ENCODE measurements at places on chromosomes 2 and 18. TPM values are rescaled to one million over a fixed set of nuclear protein-coding genes. Genes with fewer than 3 reads are reported as not detected.

- H3K27me3 ChIP-seq: no peaks in the 10 kb centered on the region
- H3K36me3 ChIP-seq: no peaks in the 10 kb centered on the region
- DNase-seq: no peak
- H3K4me1 ChIP-seq: no peaks in the 10 kb centered on the region
- no peak overlapping the region for H3K4me3 ChIP-seq
Measured at GRCh38 chr18:55163550-55163949, 204.3 kb upstream of the CCDC68 start.

GRCh38 chr2:120472891-120473309 is 127.0 kb downstream of the INHBB start:
- no peaks in the 10 kb centered on the region for H3K36me3 ChIP-seq
- no peak overlapping the region for H3K27ac ChIP-seq
- no peak overlapping the region for H3K4me3 ChIP-seq

DNA sequence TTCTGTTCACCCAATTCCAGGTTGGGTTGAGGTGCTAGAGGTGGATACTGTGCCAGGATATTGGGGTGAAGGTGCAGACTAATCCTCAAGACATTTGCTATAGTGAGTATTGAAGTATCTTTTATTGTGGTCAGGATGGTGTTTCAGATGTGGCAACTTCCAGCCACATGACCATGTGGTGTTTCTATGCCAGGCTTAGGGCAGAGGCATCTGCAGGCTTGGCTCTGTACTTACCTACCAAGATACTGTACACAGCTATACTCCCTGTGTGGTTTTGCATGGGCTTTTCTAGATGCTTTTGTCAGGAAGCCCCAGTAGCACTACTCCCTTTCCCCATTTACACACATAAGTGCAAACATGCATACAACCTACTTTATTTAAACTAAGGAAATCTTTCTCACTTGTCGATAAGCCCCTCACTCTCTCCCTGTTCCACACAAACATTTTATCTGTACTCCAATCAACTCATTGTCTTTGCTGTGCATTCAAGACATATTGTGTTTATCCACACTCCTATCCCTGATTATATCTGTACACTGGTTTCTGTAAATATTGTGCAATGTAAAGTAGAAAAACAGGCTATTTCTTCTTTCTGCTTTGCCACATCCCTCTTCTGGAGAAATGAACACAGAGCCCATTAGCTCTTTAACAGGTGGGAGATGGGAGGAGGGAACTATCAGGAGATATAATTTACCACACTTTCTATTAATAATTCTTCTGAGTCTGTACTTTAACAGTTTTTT is 12.3 kb downstream of the ARL6IP6 start:
- no peak for DNase-seq
- no peak overlapping the region for H3K4me3 ChIP-seq
- H3K27me3 ChIP-seq: no peaks in the 10 kb centered on the region
- no peaks in the 10 kb centered on the region for H3K4me1 ChIP-seq
- H3K36me3 ChIP-seq: peaks cover 9% of the 10 kb centered on the region
- no peak overlapping the region for H3K27ac ChIP-seq

- no peak overlapping the region for H3K4me3 ChIP-seq
- H3K36me3 ChIP-seq: peaks cover 7% of the 10 kb centered on the region
- DNase-seq: no peak
- no peaks in the 10 kb centered on the region for H3K27me3 ChIP-seq
Measured at GRCh38 chr2:110105608-110106467, 9.8 kb downstream of the MALL start.

DNA sequence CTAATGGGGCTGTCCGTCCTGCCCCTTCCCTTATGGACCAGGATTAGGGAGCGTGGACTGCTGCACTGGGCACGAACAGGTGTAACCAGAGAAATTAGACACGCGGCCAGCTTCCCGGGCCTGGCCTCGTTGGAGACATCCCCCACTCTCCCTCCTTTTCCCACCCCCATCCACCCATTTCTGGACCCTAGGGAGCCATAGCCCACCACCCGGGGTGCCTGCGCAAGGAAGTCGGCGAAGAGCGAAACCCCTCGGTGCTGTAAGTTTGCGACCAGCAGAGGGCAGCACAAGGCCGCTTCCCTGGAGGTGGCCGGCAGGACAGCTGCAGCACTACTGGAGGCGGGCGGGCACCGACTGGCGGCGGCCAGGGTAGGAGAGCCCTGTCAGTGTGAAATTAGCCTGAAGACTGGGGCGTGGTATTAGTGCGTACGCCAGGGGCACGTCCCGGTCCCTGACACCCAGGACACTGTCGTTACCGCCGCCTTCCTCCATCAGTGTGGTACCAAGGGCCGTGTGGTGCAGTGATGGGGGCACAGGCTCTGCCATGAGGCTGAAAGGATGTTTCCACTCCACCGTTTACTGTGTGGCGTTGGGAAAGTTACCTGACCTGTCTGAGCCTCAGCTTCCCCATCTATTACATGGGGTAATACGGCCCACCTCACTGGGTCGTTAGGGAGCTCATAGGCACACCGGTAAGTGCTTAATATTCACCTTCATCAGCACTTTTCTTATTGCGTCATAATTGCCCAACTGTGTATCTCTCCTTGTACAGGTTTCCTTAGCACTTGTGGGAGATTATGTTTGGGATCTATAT is 36.0 kb upstream of the CD207 start:
- peak overlapping the region; percentile 57 for H3K4me3 ChIP-seq
- DNase-seq: peak; percentile 90

DNA sequence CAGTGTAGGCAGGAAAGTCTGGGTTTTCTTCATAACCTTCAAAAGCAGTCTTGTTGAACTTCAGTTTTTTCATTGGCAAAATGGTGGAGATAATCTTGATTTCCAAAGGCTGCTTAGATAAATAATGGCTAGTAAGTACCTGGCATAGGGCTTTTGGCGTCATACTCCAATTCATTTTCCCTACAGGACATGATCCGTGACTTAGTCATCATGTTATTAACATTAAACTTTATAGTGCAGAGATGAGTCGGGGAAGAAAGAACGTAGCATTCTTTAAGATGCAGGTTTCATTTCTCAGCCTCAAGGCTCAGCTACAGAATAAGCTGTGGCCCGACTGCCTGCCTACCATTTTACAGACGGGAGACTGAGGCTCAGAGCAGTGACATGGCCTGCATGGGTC is 64.0 kb downstream of the RALBP1 start:
- H3K27me3 ChIP-seq: no peaks in the 10 kb centered on the region
- H3K27ac ChIP-seq: no peak overlapping the region
- no peak for DNase-seq
- H3K4me1 ChIP-seq: peaks cover 28% of the 10 kb centered on the region

The RAD51AP2 gene
- polyA plus RNA-seq: 0.02 TPM

The ARL4C gene
- polyA plus RNA-seq: 24.0 TPM

GRCh38 chr2:158128168-158128973 is 26.7 kb downstream of the UPP2 start:
- no peak overlapping the region for H3K27ac ChIP-seq
- no peaks in the 10 kb centered on the region for H3K27me3 ChIP-seq
- no peak overlapping the region for H3K4me3 ChIP-seq
- H3K36me3 ChIP-seq: no peaks in the 10 kb centered on the region
- DNase-seq: no peak

DNA sequence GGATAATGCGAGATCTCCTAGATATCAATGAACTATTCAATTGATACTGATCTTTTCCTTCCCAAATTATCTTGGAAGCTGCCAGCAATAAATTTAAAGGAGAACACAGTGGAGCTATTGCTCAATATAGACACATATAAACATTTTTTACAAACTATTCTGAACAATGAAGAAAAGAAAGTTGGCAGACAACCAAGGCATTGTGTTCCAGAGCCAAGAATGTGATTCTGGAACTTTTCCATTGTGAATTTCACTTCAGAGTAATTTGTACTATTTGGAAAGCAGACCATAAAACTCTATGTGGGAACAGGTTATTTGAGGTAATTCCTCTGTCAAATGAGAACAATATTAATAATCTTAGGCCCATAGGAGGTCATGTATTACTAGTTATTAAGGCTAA is 588.2 kb downstream of the IRS1 start:
- H3K4me3 ChIP-seq: no peak overlapping the region
- H3K36me3 ChIP-seq: no peaks in the 10 kb centered on the region
- peaks cover 27% of the 10 kb centered on the region for H3K4me1 ChIP-seq
- peak overlapping the region; percentile 83 for H3K27ac ChIP-seq
- no peaks in the 10 kb centered on the region for H3K27me3 ChIP-seq

DNA sequence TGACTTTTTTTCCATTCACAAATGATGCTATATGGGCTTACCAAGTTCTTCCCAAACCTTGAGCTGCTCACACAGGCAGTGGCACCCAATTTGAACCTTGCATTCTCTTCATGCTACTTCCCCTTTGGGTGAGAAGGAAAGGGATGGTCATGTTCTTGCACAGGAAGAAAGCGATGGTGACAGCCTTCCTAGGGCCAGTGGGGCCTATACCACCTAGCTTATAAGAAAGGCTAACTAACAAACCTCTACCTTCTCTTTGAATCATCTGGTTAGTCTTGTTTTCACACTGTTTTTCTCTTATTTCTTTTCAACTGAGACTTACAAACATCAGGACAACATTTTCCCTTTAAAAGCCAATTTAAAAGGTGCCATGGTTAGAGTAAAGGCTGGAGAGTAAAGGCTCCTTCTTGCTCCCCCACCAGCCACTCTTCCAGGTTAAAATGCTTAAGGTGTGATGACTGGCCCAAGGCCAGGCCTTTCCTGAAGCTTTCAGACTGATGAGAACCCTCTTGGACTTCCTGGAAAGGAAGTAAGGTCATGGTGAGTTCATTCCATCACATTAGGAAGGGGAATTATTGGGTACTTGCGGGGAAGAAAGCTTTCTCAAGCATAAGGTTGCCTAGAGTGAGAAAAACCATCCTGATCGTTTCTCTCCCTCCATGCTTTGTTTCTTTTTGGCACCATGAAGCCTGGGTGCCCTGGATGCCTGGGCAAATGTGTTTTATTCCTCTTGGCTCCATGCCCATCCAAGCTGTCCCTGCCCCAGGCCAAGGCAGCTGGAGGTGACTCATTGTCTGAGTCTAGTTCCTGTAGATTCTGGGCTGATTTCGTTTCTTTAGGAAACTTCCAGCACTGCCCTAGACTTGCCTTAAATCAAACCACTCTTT is 41.4 kb upstream of the ITGB6 start:
- no peak overlapping the region for H3K4me3 ChIP-seq
- DNase-seq: peak; percentile 45

DNA sequence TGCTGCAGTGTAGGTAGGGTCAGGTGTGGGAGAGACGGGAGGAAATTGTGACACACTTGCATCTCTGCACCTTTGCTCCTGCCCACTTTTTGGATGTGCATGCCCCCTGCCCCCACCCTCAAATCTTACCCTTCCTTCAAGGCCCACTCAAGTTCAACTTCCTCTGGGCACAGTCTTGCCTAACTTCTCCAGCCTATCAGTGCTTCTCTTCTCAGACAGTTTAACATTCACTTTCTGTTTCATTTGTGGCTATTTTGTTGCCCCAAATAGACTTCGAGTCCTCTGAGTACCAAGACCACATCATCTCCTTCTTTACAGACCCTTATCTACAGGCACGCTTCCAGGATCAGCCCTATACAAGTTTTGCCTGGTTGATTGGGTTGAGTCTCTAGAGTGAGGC is 2.7 kb downstream of the ST8SIA5 start:
- no peak overlapping the region for H3K4me3 ChIP-seq
- no peaks in the 10 kb centered on the region for H3K4me1 ChIP-seq
- H3K27ac ChIP-seq: no peak overlapping the region
- peaks cover 32% of the 10 kb centered on the region for H3K27me3 ChIP-seq
- no peaks in the 10 kb centered on the region for H3K36me3 ChIP-seq

Measured in SK-N-SH (cell line).